ENCODE measurements at places on chromosomes 6 and 20.

DNA sequence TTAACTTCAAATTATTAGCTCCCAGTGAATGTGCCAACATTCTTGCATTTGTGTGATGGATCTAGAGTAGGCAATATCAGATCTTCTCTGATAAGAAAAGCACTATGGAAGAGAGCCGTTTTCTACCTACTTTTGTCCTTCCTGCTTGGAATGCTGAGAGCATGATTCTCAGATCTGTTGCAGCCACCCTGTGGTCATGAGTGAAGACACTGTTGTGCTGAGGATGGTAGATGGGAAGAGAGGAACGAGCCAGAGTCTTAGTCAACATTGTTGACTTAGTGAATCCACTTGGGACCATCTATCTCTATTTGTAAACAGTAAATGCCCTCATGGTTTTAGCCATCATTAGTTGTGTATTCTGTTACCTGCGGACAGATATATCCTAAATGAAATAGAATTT is 202.6 kb downstream of the CD109 start:
- no peaks in the 10 kb centered on the region for H3K36me3 ChIP-seq
- H3K4me3 ChIP-seq = no peak overlapping the region
- no peak overlapping the region for H3K27ac ChIP-seq
- no peak for DNase-seq
- H3K4me1 ChIP-seq = no peaks in the 10 kb centered on the region

DNA sequence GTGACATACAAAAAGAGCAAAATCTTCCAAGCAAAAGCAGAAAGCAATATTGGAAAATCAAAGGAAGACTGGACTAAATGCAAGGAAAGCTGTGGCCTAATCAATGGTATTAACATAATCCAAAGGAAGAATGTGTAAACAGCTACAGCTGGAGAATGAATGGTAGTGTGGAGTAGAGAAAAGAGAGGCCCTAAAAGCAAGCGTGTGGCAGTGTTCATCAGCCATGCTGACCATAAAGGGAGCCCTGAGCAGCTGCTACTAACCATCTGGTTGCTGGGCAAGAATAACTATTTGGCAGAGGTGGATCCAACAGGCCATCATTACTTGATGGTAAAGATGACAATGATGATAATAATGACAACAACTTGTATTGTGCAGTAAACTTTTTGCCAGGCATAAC is 148.5 kb upstream of the BEND6 start:
- H3K36me3 ChIP-seq = no peaks in the 10 kb centered on the region
- no peaks in the 10 kb centered on the region for H3K4me1 ChIP-seq
- no peaks in the 10 kb centered on the region for H3K27me3 ChIP-seq
- H3K27ac ChIP-seq = no peak overlapping the region

DNA sequence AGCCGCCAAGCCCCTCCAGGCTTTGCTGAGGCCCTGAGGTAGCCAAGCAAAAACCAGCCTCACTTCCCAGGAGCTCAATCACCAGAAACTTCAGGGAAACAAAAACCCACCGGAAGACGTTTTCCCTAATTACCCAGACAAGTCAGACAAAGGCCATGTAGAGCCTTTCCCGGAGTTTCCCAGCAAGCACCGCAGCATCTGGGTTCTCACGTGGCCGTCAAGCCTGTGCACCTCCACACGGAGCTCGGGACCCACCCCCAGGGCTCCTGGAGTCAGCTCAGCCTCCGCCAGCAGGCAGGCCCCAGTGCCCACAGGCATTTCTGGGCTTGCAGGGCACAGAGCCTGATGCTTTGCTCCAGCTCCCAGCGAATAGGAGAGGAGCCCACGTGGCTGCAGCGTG is 10.1 kb upstream of the MRGBP start:
- H3K4me3 ChIP-seq = no peak overlapping the region
- no peaks in the 10 kb centered on the region for H3K4me1 ChIP-seq
- H3K27me3 ChIP-seq = no peaks in the 10 kb centered on the region

DNA sequence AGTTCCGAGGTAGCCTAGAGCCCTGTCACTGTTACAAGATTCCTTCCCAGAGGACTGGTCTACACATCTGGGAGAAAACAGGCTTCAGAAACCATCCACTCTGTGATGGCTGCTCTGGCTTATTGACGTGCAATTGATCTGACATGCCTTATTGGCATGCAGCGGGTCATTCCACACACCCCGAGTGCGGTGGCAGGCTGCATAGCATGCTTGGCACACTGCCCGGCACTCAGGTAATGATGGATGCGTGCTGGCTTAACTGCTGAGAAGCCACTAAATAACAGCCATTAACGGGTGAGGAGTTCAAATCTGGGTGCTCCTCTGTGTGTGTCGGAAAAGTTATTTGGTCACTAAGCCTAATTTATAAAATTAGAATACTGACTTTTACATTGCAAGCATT is 67.9 kb upstream of the CDH4 start:
- H3K27me3 ChIP-seq = no peaks in the 10 kb centered on the region
- H3K36me3 ChIP-seq = no peaks in the 10 kb centered on the region
- no peak for DNase-seq
- H3K27ac ChIP-seq = no peak overlapping the region
- H3K4me1 ChIP-seq = no peaks in the 10 kb centered on the region

DNA sequence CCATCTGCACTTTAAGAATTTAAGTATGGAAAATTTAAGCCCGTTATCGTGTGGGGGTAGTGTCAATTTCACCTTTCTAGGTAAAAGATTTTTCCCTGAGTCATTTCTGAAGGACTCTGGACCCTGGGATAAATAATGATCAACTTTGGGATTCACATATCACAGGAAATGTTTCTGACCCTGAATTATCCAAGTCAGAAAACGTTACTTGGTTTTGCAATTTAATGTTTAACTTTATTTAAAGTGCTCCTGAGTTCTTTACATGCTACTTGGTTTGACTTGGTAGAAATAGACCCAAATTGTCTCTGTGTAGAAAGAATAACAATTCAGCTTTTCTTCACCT is 1.5 kb upstream of the SLC17A3 start:
- no peak overlapping the region for H3K27ac ChIP-seq
- H3K4me1 ChIP-seq = no peaks in the 10 kb centered on the region
- DNase-seq = no peak
- no peaks in the 10 kb centered on the region for H3K36me3 ChIP-seq
- H3K27me3 ChIP-seq = no peaks in the 10 kb centered on the region

- H3K4me3 ChIP-seq = peak overlapping the region; percentile 82
- H3K36me3 ChIP-seq = no peaks in the 10 kb centered on the region
- H3K27ac ChIP-seq = peak overlapping the region; percentile 33
- DNase-seq = no peak
These were observed 622 bp downstream of the MAFB start for GRCh38 chr20:40688129-40689099.

- no peaks in the 10 kb centered on the region for H3K4me1 ChIP-seq
- H3K4me3 ChIP-seq = no peak overlapping the region
- peaks cover 93% of the 10 kb centered on the region for H3K36me3 ChIP-seq
- H3K27me3 ChIP-seq = no peaks in the 10 kb centered on the region
- H3K27ac ChIP-seq = no peak overlapping the region
- DNase-seq = no peak
These were observed 73.6 kb downstream of the SCAF8 start for GRCh38 chr6:154806804-154807203.

DNA sequence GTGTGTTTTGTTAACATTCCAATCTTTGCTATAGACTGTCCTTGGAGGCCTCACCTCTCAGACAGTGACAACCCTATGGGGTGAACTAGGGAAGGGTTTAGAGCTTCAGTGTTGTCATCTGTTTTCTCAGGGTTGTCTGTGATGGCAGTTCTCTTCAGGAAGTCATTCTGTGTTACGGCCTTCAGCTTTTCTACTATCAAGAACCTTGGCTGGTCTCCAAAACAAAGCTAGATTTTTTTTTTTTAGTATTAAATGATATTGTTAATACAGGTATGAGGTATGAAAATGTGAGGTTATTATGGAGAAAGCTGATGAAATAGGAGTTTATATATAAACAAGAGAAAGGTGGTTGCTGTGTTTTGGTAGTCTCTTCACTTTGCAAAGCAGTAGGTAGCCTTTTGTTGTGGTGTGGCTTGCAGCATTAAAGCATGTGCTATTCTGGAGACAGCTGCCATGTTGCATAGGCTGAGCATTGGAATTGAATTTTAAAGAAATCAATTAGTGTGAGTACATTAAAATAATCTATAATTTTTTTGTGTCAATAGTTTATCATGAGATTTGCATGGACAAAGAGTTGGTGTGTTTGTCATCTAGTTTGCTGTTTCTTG is 162.6 kb downstream of the CARMIL1 start:
- H3K4me1 ChIP-seq = no peaks in the 10 kb centered on the region
- H3K27me3 ChIP-seq = no peaks in the 10 kb centered on the region
- peaks cover 15% of the 10 kb centered on the region for H3K36me3 ChIP-seq
- no peak overlapping the region for H3K27ac ChIP-seq

DNA sequence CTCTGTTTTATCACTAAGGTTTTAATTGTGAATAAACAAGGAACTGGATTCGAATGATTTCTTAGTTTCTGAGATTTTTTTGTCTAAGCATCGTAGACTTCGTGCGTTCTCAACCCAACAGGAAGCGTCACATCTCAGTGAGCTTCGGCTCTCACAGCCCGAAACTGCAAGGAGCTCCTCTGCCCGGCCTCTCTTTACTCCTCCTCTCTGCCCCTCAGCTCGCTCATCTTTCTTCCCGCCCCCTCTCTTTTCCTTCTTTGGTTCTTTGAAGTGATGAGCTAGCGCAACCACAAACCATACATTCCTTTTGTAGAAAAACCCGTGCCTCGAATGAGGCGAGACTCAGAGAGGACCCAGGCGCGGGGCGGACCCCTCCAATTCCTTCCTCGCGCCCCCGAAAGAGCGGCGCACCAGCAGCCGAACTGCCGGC is 480 bp upstream of the NT5E start:
- DNase-seq = no peak
- H3K27me3 ChIP-seq = peaks cover 77% of the 10 kb centered on the region
- no peaks in the 10 kb centered on the region for H3K4me1 ChIP-seq
- no peaks in the 10 kb centered on the region for H3K36me3 ChIP-seq
